ENCODE measurements at places on chromosomes 16 and 17.

DNA sequence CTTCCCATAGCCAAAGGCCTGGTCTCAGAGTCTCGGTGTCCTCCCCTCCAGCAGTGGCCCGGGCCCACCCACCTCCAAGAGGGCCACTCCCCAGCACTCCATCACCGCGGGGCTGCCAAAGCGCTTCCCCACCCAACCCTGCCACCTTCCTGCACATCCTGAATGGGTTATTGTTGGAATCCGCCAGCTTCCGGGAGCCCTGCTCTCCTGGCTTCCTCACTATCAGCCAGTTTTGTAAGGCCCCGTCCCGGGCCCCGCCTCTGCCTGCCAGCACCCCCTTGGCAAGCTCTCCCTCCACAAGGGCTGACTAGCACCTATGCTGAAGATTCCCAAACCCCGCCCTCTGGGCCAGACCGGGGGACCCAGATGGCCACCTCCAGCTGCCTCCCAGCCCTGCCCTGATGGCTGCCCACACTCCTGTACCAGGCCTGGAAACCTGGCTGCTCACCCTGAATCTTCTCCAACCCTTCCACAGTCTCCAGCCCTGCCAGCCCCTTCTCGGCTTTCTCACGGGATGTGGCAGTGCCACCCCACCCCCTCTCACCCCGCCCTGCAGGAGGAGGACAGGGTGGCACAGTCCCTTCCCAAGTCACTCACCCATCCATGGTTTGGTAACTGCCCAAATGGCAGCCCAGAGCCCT, 14.4 kb downstream of the MYBBP1A start:
- no peak for DNase-seq

- DNase-seq = no peak
These were observed 10.6 kb downstream of the RIPOR1 start for GRCh38 chr16:67539271-67539670.

GRCh38 chr17:41801374-41802271, 10.1 kb downstream of the P3H4 start:
- peak; percentile 56 for DNase-seq

DNA sequence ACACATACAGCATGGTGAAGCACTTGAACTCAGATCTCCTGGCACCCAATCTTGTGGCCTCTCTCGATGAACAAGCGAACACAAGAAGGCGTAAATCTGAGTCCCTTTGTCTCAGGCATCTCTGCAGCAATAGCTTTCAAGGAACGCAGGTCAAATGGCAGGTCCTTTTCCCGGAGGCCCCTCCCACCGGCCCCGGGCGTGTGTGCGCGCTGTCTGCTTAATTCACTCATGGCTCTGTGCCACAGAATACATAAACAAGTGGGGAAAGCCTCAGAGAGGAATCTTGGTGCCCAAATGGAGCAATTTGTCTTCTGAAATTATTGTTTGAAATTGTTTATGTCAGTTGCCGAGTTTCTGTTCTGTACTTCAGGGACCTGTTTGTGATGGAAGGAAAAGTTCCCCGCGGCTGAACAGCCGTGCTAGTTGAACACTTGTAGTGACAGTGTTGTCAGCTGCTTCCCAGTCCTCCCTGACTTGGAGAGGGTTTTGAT, 14.8 kb downstream of the MYOCD start:
- DNase-seq = no peak

- DNase-seq = no peak
These were observed 73.2 kb downstream of the KNOP1 start for GRCh38 chr16:19644877-19645276.

GRCh38 chr16:84683691-84684591, 15.9 kb upstream of the USP10 start:
- no peak for DNase-seq

- DNase-seq = no peak
These were observed at the start of gene NRN1L for GRCh38 chr16:67884684-67885083. TSS of gene NRN1L (plus strand) at chr16:67884885. CDS start at chr16:67884904, 19 bp downstream.

GRCh38 chr16:85041219-85042166, 13.9 kb downstream of the KIAA0513 start:
- DNase-seq = no peak

DNA sequence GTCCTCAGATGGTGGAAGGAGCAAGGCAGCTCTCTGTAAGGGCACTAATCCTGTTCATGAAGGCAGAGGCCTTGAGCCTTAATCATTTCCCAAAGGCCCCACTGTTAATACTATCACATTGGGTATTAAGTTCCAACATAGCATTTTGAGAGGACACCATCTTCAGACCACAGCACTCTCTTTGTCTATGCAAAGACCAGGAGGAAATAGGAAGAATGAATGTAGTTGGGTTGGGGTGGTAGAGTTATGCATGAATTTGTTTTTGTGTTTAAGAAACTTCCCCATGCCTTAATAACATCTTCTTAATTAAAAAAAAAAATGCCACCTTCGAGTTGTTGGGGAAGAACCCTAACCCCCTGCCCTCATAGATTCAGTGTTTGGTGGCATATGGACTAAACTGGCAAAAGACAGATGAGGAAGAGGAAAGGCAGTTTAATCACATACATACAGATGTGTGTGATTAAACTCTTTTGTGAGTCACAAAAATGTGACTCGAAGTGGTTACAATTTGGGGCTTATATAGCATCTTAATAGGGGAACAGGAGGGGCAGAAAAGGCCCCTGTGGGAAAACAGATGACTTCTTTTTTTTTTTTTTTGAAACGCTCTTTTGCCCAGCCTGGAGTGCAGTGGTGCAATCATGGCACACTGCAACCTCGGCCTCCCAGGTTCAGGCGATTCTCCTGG, 35.0 kb upstream of the SLC5A10 start:
- DNase-seq = peak; percentile 72

DNA sequence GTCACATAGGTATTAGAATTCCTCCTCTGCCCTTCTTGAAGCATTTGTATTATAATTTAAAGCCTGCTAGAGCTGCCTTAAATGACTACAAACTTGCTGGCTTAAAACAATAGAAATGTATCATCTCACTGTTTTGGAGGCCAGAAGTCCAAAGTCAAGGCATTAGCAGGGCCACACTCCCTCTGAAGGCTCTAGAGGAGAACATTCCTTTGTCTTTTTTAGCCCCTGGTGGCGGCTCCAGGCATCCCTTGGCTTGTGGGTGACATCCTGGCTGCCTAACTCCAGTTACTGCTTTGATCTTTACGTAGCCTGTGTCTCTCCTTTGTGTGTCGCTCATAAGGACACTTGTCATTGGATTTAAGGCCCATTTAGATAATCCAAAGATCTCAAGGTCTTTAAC, 186.6 kb upstream of the SALL1 start:
- no peak for DNase-seq

DNA sequence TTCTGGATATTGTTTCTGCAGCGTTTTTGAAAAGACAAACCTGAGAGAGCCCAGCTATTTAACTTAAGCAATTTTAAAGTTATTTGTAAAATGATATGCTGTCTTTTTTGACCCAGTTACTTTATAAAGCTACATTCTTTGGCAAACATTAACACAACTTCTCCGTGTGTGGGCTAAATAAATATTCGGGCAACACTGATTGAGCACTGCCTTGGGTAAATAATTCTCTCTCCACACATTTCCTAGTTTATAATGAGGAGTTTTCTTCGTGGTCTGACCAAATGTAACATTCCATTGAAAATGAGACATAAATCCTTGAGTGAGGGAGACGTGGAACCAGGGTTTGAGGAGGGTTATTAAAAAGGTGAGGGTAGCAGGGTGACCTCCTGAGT, 142.8 kb downstream of the WWOX start:
- no peak for DNase-seq

GRCh38 chr16:49057936-49058335, 223.7 kb downstream of the CBLN1 start:
- no peak for DNase-seq

DNA sequence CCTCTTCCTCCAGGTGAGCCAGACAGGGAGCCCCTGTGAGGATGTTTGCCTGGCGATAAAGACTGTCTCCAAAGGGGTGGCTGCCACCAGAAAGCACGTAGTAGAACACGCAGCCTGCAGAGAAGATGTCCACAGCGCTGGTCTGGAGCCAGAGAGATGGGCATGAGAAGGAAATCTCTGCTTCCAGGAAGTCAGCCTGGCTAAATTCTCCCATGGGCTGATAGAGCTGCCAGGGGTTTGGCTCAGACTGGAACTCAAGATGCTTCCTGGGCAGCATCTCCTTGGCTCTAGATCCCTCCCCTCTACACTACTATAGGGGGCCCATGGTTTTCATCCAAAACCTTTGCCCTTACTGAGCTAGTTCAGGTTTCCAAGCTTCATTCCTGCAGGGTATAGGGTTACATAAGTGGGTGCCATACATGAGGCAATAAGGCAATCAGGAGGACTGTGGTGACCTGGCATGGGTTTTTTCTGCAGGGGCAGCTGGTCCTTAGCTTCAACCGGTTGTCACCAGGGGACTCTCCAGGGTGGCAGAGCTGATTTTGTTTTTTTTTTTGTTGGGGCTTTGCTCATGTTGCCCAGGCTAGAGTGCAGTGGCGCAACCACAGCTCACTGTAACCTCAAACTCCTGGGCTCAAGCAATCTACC, 13.6 kb downstream of the PLK1 start:
- no peak for DNase-seq

DNA sequence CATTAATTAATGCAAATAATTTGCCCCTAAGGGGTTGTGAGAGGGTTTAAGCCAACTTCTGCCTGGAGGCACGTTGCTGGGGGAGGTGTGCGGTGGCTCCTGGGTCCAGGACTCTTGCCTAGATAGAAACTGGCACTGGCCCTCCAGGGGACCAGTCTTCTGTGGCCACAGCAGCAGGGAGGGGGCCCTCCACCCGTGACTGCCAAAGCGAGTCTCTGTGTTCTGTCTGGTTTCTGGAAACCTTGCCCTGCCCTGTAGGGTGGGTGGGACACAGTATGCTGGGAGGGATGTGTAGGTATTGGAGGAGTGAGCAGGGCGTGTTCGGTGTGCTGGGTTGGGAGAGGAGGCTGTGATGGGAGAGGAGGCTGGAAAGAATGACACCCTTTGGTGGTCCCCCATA, 78.8 kb downstream of the TBC1D16 start:
- peak; percentile 61 for DNase-seq

DNA sequence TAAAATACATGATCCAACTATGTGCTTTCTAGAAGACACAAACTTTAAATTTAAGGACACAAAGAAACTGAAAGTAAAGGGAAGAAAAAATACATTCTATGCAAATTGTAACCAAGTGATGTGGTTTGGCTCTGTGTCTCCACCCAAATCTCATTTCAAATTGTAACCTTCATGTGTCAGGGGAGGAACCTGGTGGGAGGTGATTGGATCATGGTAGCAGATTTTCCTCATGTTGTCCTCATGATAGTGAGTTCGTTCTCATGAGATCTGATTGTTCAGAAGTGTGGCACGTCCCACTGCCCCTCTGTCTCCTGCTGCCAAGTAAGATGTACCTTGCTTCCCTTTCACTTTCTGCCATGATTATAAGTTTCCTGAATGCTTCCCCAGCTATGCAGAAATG, 15.0 kb downstream of the OR1A1 start:
- DNase-seq = no peak

DNA sequence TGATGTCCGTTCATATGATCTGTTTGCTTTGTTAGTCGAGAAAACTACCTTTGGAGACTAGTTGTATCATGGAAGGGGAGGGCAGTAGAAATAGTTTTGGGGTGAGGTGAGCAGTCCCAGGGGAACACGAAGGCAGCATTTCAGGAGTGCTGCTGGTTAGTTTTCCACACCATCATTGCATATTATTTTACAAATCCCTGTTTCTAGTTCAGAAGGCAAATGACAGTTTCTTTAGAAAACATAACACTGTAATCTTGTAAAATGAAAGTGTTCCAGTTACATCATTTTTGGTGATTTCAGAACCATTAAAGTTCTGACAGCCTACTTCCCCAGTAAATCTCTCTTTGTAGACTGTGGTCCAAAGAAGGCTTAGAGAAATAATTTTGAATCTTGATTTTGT, 25.4 kb downstream of the BANP start:
- DNase-seq = no peak

DNA sequence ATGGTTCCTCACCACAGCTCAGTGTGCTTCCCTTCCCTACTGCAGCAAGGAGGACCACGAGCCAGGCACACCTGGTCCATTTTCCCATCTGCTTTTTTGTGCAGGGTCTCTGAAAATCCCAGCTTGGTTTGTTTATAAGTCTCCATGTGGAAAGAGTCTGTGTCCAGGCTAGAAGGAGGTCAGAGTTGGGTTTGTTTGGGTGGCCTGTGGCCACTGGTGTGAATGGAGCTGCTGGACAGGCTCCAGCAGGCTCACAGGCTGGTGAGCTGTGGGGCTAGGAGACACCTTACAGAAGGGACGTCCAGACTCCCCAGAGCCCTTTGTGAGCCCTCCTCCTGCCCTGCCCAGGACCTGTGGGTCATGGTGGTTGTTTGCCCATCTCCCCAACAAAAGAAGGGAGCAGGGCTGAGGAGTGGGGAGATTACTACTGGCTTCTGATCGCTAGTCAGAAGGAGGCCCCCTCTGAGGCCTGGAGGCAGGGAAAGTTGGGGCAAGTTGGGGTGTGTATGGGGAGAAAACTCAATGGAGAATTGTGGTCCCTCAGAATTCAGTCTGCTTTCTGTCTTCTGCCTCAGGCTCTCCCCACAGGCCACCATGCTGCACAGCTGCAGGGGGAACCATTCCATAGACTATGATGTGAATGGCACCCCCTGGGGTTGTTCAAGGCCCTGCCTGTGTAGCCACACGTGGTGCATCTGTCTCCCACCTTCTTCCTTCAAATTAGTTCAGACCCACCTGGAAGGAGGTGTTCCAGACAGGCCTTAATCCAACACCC, 4.1 kb downstream of the RARA start:
- no peak for DNase-seq

- DNase-seq = no peak
These were observed 111.0 kb downstream of the NPIPB5 start for GRCh38 chr16:22621586-22622155.

- DNase-seq = no peak
These were observed 390.6 kb downstream of the HAPSTR1 start for GRCh38 chr16:9481747-9482730.

DNA sequence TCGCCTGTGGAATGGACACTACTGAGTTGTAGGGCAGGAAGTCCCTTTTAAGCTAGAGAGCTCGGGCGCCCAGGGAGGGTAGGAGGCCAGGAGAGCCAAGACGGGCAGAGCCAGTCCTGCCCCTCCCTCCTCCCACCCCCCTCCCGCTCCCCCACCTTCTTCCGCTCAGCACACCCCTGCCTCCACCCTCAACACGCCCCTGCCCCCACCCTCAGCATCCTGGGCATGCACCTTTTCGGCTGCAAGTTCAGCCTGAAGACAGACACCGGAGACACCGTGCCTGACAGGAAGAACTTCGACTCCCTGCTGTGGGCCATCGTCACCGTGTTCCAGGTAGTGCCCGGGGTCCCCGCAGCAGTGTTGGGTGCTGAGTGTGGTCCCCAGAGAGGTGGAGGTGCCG, 18.3 kb downstream of the TPSG1 start:
- no peak for DNase-seq

All from hematopoietic multipotent progenitor cell treated with erythropoietin and hydrocortisone succinate and interleukin-3 and kit ligand, for 8 days (in vitro differentiated cells).